Heart left ventricle (tissue), 16 donors: ENCODE measurements at places on chromosomes 2 and 18. TPM values are rescaled to one million over a fixed set of nuclear protein-coding genes. Genes with fewer than 3 reads are reported as not detected.

The EFEMP1 gene
- 46.8 TPM for total RNA-seq

GRCh38 chr18:62702259-62702658, 13.1 kb upstream of the PHLPP1 start:
- H3K27ac ChIP-seq: no peak overlapping the region
- DNase-seq: no peak
- H3K36me3 ChIP-seq: no peaks in the 10 kb centered on the region
- H3K27me3 ChIP-seq: no peaks in the 10 kb centered on the region

- no peaks in the 10 kb centered on the region for H3K27me3 ChIP-seq
- H3K4me1 ChIP-seq: no peaks in the 10 kb centered on the region
- DNase-seq: no peak
- no peaks in the 10 kb centered on the region for H3K36me3 ChIP-seq
- no peak overlapping the region for H3K27ac ChIP-seq
These were observed 401.6 kb upstream of the FSIP2 start for GRCh38 chr2:185337033-185337432.

DNA sequence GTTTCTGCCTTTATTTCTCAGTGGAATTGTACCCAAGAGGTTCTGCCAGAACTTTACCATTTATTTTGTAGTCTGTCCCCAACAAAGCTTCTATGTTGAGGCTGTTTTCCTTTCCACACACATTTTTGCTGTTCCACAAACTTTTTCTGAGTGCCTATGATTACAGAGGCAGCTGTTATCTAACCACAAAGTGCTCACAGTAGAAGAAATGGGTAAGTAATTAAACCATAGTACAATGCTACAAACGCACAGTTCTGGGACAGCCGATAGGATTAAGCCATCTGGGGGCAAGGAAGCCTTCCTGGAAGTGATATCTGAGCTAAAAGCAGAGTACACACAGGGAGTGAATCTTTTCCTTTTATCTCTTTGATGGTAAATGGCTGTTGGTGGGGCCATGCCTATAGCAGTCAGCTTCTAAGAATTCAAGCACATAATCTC, 3.9 kb upstream of the MGAT4A start:
- H3K27ac ChIP-seq: no peak overlapping the region
- H3K36me3 ChIP-seq: no peaks in the 10 kb centered on the region
- H3K27me3 ChIP-seq: no peaks in the 10 kb centered on the region
- no peak for DNase-seq

DNA sequence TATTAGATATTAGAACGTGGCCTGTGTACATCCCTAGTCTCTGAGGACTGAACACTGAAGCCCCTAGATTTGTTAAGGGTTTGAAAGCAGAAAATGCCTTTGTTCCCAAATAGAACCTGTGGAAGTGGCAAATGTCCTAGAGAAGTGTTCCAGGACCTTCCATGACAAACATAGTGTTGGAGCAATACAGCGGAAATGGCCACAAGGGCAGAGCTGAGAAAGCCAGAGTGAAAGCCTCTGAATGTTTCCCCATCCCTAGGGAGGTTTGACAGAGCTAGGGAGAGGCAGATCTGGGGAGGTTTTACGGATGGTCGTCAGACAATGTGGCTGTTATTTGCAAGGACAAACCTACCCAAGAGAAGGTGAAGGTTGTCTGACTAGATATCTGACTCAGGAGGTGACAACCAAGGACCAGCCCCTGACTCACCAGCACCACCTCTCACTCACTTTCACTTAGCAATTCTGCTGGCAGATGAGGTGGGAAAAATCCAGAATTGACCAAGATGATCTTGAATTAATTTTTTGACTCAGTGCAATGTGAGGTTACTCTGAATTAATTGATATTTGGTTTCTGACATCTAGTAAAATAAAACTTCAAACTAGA, 24.1 kb downstream of the RBM43 start:
- H3K27me3 ChIP-seq: no peaks in the 10 kb centered on the region
- H3K36me3 ChIP-seq: no peaks in the 10 kb centered on the region
- no peak for DNase-seq
- no peaks in the 10 kb centered on the region for H3K4me1 ChIP-seq
- no peak overlapping the region for H3K4me3 ChIP-seq

The GKN2 gene
- total RNA-seq: not detected

The CNTNAP5 gene
- total RNA-seq: not detected

The FAM110C gene
- total RNA-seq: 1.6 TPM

The FAHD2A gene
- 27.6 TPM for total RNA-seq

DNA sequence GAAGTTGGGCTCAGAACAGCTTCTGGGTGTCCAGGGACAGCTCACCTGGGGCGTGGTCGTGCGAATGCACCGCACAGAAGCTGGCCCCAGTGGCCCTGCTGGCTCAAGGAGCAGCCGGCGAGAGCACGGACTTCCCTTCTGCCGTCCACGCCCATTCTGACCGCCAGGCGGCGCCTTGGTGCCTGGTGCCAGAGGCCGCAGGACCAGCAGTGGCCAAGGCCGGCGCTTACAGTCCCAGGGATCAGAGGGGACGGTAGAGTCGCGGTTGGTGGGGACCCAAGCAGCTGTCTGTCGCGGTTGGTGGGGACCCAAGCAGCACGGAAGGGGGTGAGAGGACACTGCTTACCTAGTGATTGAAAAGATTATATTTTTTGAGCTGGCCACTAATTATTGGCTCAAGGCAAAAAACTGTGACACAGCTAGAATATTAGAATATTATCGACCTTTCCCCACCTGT, 25.7 kb downstream of the NPPC start:
- peaks cover 2% of the 10 kb centered on the region for H3K27me3 ChIP-seq
- no peak overlapping the region for H3K27ac ChIP-seq
- H3K4me1 ChIP-seq: no peaks in the 10 kb centered on the region
- H3K4me3 ChIP-seq: no peak overlapping the region
- H3K36me3 ChIP-seq: no peaks in the 10 kb centered on the region

GRCh38 chr18:37574113-37574512, 8.5 kb upstream of the CELF4 start:
- no peak overlapping the region for H3K4me3 ChIP-seq
- peaks cover 14% of the 10 kb centered on the region for H3K4me1 ChIP-seq
- H3K27me3 ChIP-seq: peaks cover 3% of the 10 kb centered on the region

GRCh38 chr2:199851883-199852282, 891 bp upstream of the FTCDNL1 start:
- H3K36me3 ChIP-seq: no peaks in the 10 kb centered on the region
- no peak overlapping the region for H3K27ac ChIP-seq
- peaks cover 7% of the 10 kb centered on the region for H3K4me1 ChIP-seq

DNA sequence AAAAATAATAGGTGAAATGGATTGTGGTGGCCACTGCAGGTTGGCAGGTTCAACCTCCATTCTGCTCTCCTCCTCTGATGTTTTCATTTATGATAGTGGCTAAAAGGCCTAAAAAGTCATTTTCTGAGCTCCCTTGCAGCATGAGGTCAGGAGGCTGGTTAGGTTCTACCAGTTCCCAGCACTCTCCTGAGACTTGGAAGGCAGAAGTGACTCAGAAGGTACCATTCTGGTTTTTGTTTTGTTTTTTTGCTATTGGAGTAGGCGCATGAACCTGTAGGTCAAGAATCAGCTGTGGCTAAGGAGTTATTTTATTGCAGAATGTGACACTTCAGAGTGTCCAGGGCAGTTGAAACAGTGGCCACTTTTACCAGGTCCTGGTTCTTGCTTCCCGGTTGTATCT, 181.9 kb downstream of the CCDC102B start:
- no peak overlapping the region for H3K27ac ChIP-seq
- H3K36me3 ChIP-seq: no peaks in the 10 kb centered on the region
- no peaks in the 10 kb centered on the region for H3K4me1 ChIP-seq
- no peak overlapping the region for H3K4me3 ChIP-seq
- no peak for DNase-seq

The ADD2 gene
- total RNA-seq: 1.2 TPM

The MAP3K20 gene
- 483 TPM for total RNA-seq

- H3K4me1 ChIP-seq: peaks cover 35% of the 10 kb centered on the region
- DNase-seq: no peak
- H3K4me3 ChIP-seq: no peak overlapping the region
- H3K36me3 ChIP-seq: no peaks in the 10 kb centered on the region
- no peaks in the 10 kb centered on the region for H3K27me3 ChIP-seq
- no peak overlapping the region for H3K27ac ChIP-seq
These were observed 144.2 kb downstream of the SETBP1 start for GRCh38 chr18:44824884-44825283.

The LYPD6B gene
- total RNA-seq: not detected

GRCh38 chr2:210094787-210095186, 76.4 kb downstream of the KANSL1L start:
- no peak overlapping the region for H3K4me3 ChIP-seq
- no peak overlapping the region for H3K27ac ChIP-seq
- no peaks in the 10 kb centered on the region for H3K4me1 ChIP-seq
- DNase-seq: no peak

DNA sequence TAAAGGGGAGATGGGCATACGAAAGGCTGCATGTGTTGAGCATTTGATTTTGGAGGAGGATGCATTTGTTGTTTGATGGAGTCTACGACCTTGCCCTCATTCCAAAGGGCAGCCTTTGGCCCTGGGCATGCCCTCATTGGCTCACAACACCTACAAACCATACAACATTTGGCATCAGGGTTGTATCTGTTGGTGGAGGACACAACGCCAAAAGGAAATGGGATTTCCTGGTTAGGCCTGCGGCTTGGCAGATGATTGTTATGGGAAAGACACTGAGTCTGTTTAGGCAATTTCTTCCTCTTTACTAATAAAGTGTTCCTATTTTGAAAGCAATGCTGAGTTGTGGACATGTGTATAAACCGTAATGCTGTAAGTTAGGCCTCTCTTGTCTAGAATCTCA, 246.9 kb downstream of the LDLRAD4 start:
- no peak overlapping the region for H3K4me3 ChIP-seq
- no peak for DNase-seq

GRCh38 chr18:26470011-26470637, 78.2 kb downstream of the KCTD1 start:
- H3K4me1 ChIP-seq: peaks cover 8% of the 10 kb centered on the region
- no peak overlapping the region for H3K27ac ChIP-seq
- DNase-seq: no peak
